ENCODE measurements at places on chromosomes 16 and 17.

GRCh38 chr17:81354954-81355347 is 40.3 kb upstream of the BAHCC1 start:
- DNase-seq: no peak

GRCh38 chr17:8426094-8426720 is 9.5 kb upstream of the NDEL1 start:
- DNase-seq: no peak

GRCh38 chr17:19461116-19461515 is 50.1 kb downstream of the RNF112 start:
- peak; percentile 39 for DNase-seq

- DNase-seq: peak; percentile 77
Measured at GRCh38 chr17:50076591-50077235, 18.4 kb upstream of the PDK2 start.

GRCh38 chr16:23852794-23853562 is 17.2 kb downstream of the PRKCB start:
- no peak for DNase-seq

DNA sequence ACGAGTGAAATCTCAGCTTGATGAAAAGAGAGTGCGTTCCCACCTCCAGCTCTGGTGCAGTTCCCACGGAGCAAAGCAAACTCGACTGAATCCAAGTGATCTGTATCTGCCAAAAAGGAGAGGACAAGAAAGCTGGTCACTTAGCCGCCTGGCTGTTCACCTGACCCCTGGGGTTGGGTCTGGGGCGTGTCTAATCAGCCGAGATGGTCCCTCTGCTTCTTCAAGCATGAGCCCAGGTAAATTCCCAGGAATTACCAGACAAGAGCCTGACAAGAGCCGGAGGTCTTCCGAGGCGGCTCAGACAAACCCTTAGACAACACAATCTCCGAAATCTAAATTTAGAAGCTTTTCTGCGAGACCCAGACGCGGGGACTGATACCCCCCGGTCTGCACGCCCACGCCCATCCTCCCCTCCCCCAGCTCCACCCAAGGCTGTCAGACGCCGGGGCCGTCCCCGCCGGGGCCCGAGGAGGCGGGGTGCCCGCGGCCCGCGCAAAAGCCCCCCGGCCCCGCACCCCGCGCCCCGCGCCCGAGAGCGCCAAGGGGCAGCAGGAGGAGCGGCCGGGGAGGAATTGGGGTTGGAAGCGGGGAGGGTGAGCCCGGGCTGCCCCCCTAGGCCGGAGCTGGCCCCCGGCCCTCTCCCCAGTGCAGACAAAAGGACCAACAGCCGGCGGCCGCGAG is 674 bp downstream of the ZNF821 start:
- no peak for DNase-seq

- no peak for DNase-seq
Measured at GRCh38 chr17:30347488-30347887, 13.6 kb upstream of the TMIGD1 start.

GRCh38 chr16:89455692-89456091 is 34.7 kb downstream of the ANKRD11 start:
- no peak for DNase-seq

GRCh38 chr16:81496321-81496720 is 51.7 kb downstream of the CMIP start:
- DNase-seq: no peak

GRCh38 chr17:82023447-82024241 is 539 bp downstream of the LRRC45 start:
- DNase-seq: no peak

- no peak for DNase-seq
Measured at GRCh38 chr16:66933776-66934137, 445 bp downstream of the CIAO2B start.

GRCh38 chr16:70151941-70152509 is 21.6 kb upstream of the CLEC18C start:
- no peak for DNase-seq

DNA sequence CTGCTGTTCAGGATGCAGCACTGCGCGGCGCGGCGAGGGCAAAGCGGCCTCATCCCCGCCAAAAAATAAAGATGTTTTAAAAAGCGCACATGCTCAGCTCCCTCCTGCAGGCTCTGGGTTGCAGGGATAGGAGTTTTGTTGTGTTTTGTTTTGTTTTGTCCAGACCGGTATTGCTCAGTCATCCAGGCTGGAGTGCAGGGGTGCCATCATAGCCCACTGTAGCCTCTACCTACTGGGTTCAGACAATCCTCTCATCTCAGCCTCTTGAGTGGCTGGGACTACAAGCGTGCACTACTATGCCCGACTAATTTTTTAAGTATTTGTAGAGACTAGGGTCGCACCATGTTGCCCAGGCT is 636 bp downstream of the WWOX start:
- no peak for DNase-seq

DNA sequence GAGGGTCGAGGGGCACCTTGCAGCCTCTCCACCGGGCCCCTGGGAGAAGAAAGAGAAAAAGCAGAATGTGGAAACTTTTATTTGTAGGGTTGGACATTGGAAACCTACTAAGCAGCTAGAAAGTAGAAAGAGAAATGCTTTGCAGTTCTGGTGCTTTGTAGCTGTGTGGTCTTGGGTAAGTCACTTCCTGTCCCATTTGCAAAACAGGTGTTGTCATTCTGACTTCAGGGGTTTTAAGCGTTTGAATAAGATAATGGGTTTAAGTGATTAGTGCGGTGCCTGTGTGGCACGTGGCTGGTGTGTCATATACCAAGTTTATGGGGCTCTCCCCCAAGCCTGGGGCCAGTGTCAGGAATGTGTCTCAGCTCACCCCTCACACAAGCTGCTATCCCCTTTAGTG is 1.6 kb downstream of the CA4 start:
- DNase-seq: no peak

DNA sequence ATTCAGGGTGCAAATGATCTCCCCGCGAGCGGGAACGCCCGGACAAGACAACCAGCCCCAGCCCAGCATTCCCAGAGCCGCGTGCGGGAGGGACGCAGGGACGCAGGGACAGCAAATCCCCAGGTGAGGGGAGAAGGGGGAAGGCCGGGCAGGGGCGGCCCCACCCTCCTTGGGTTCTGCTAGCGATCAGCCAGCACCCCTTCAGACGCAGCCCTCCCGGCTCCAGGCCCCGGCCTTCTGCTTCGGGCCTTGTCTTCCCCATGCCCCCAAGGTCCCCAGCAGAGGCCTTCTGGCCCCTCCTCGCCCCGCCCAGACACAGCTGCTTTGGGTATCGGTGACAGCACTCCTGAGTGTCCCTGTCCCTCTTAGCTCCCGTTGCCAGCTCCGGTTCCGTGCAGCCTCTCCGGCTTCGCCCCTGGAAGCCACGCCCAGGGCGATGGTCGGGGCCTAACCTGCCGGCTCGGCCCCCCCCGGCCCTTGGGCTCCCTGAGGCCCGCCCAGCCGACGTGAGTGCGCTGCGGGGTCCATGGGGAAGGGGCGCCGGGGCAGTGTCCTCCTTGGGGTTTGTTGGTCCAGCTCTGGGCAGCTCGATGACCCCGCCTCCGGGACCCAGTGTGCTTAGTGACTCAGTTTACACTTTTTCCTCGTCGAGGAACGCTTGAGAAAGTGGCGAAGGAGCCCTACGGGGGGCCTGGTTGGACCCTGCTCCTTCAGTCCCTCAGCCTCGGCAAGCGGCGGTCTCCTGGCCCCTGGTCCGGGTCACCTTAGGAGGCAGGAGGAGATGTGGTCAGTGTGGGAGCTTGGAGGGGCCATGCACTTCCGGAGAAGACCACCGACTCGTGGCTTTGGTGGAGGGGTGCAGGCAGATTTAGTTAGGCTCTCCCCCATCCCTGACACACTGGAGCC is 50.5 kb upstream of the AMZ2 start:
- DNase-seq: peak; percentile 71

- DNase-seq: no peak
Measured at GRCh38 chr17:69452664-69453260, 38.3 kb downstream of the MAP2K6 start.

DNA sequence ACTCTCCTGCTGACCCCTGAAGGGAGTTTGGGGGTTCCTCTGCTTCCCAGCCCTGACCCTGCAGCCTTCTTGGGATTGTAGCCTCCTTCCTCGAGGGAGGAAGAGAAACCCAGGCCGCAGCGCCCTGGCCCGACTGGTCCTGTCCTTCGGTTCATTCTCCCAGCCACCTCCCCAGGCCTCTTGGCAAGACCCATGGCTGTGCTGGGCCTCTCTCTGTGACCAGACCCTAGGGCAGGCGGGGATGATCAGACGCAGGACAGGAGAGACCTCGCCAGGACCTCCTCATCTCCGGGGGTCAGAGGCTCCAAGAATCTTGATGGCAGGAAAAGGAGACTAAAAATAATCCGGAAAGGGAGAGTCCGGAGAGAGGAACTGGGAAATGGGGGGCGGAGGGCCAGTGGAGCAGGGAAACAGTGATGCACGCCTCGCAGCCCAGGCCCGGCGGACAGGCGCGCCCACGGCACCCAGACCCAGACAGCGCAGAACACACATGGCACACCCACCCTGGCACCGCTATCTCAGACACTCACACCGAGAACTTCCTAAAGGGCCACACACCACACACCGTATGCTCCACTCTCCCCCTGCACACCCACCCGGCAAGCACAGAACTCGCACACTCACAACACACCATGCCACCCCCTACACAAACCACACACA is 1.2 kb downstream of the ARHGEF15 start:
- no peak for DNase-seq

- no peak for DNase-seq
Measured at GRCh38 chr16:7218936-7219335, 113.7 kb upstream of the RBFOX1 start.

- DNase-seq: no peak
Measured at GRCh38 chr16:68368301-68368888, 57.6 kb downstream of the PRMT7 start.

DNA sequence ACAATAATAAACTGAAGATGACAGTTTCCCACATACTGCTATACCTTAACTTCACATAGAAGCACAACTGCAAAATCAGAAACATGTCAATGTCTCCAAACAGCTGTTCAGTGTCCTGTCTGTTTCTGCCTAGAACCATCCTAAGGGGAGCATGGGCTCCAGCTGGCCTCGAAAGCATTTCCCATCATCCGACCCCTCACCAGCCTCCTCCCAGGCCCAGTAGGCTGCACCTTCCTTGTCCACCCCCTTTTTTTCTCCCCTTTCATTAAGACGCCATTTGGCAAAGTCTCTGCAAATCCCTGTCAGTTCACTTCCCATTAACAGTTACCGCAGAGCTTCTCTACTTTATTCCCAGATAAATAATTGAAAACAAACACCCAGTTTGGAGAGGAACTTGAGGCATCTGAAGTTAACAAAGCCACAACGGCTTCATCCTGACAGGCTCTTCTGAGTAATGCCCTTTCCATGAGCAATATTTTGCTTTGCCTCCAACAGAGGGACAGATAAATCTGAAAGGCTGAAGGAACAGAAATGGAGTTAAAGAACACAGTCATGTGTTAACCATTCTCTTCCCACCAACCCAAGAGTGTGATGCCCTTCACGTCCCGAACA is 65.3 kb downstream of the SLC39A11 start:
- DNase-seq: no peak

- no peak for DNase-seq
Measured at GRCh38 chr16:64361753-64362152, 760.1 kb downstream of the CDH11 start.

- DNase-seq: no peak
Measured at GRCh38 chr16:635573-636205, 416 bp downstream of the METTL26 start.

- no peak for DNase-seq
Measured at GRCh38 chr17:73478334-73478733, 165.9 kb downstream of the SDK2 start.

DNA sequence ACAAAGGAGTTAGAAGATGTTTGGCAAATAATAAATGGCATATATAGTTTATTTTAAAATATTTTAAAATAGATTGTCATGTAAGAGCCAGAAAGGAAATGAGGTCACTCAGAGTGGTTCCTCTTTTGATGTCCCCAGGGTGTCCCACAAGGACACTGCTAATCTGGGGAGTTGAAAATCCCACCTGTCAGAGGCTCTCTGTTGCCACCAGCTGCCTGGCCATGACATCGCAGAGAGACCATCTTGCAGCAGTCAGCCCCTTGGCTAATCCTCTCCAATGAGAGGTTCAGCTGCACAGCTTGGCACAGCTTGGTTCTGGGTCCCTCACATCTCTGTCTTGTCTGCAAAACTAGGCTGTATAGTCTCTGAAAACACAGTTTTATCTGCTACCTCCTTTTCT is 11.0 kb upstream of the RBFOX1 start:
- DNase-seq: no peak

DNA sequence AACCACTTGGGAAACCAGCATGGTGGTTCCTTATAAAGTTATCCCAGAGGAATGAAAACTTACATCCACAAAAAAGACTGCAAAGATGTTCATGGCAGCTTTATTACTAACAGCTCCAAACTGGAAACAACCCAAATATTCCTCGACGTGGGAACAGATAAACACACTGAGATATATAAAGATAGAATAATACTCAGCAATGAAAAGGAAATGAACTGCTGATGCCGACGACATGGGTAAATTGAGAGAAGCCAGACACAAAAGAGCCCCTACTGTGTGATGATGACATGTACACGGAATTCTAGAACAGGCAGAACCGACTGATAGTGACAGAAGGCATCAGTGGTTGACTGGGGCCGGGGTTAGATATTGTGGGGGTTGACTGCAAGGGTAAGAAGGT is 9.7 kb downstream of the PRCD start:
- DNase-seq: no peak

DNA sequence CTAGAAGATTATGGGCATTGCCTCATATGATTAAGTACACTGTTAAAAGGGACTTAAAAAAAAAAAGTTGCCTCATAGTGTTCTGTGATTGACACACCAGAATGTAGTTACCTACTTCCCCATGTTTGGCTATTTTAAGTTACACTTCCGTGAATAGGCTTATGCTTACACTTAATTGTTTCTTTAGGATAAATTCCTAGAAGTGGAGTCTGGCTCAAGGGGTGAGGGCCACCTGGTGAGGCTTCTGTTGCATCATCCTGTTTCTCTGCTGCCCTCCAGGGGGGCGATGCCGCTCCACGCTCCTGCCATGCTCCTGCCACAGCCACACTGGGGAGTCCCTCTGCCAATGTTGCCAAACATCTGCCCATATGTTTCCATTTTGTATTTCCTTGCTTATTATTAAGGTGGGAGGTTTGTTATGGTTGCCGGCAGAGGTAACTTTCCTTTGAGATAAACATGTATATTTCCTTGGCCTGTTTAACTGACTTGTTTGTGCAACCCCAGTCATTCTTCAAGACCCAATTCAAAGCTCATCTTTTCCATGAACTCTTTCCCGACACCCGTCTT is 73.1 kb downstream of the KSR1 start:
- DNase-seq: no peak
